ENCODE measurements at places on chromosomes 13 and 19.

DNA sequence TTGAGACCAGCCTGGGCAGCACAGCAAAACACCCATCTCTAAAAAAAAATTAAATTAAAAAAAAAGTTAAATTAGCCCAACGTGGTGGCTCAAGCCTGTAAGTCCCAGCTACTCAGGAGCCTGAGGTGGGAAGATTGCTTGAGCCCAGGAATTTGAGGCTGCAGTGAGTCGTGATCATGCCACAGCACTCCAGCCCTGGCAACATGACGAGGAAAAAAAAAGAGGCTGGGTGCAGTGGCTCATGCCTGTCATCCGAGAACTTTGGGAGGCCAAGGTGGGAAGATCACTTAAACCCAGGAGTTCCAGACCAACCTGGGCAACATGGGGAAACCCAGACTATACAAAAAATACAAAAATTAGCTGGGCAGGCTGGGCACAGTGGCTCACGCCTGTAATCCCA is 2.2 kb upstream of the TMEM161A start:
- no peak for DNase-seq

GRCh38 chr19:2600914-2601870 is 101.3 kb downstream of the GNG7 start:
- no peak for DNase-seq

GRCh38 chr13:26749285-26749684 is 11.3 kb downstream of the GPR12 start:
- peak; percentile 62 for DNase-seq

DNA sequence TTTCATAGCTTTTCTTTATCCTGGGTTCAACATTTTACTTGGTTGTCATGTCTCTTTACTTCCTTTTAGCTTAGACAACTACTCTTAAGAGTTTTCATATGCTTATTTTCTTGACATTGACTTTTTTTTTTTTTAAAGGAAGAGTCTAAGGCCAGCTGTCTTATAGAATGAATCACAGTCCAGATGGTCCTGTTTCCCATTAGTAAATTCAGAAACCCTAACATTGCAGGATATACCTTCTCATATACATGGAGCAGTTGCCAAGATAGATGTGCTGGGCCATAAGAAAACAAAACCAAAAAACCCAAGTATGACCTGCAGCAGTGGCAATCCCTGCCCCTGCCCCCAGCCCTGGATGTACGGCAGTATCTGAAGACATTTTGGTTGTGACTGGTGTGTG is 72.8 kb downstream of the COG3 start:
- no peak for DNase-seq

DNA sequence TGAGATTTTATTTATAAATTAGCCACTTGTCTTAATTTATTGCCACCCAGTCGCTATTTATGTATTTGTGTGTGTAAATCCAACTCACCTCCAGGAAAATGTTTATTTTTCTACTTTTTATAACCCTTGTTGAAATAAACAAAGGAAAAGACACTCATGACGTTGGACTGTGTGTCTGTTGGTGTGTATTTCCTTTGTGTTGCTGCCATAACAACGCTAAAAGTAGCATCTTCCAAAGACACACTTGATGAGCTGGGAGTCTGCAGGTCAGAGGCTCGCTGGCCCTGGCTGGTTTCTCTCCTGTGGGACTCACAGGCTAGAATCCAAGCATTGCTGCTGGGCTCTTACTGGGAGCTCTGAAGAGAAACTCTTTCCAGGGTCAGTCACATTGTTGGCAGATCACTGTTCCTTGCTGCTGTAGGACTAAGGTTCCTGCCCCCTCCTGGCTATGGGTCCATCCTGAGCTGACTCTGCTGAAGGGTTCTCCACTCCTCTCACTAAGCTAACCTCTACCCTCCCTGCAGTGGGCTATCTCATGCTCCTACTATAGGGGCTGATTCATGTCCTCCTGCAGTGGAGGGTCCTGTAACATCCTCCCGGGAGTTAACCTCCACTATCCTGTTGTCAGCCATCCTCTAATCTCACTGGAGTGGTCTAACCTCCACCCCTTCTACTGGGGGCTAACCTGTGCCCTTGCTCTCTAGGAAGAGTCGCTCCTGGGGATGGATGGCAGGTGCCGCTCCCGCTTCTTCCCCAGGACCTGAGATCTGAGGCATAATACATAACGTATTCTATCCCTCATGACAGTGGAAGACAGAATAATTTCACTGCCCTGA is 2.1 kb downstream of the IFNL2 start:
- no peak for DNase-seq

GRCh38 chr13:42720113-42720857 is 61.1 kb upstream of the FAM216B start:
- DNase-seq: no peak

- DNase-seq: no peak
Measured at GRCh38 chr19:56972291-56972841, 131.8 kb upstream of the PEG3 start.

DNA sequence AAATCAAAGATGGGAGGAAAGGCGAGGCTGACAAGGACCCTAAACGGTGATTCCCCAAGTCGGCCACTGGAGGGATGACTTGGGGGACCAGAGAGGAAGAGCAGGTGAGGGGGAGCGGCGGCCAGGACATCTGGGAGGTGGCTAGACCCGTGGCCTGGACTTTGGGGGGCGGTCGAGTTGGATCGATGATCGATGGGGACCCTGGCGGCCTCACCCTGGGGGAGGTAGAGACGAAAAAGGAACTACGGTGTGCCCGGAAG is 7.7 kb upstream of the CIRBP start:
- DNase-seq: no peak

DNA sequence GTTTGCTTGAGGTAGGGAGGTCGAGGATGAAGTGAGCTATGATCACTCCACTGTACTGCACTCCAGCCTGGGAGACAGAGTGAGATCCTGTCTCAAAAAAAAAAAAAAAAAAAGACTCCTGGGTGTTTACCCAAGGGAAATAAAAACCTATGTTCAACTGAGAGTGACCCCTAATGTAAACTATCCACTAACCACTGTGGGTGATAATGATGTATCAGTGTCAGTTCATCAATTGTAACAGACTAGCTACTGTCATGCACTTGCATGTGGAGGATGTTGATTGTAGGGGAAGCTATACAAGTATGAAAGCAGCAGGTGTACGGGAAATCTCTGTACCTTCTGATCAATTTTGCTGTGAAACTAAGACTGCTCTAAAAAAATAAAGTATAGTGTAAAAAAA is 2.6 kb upstream of the CIB3 start:
- DNase-seq: no peak

DNA sequence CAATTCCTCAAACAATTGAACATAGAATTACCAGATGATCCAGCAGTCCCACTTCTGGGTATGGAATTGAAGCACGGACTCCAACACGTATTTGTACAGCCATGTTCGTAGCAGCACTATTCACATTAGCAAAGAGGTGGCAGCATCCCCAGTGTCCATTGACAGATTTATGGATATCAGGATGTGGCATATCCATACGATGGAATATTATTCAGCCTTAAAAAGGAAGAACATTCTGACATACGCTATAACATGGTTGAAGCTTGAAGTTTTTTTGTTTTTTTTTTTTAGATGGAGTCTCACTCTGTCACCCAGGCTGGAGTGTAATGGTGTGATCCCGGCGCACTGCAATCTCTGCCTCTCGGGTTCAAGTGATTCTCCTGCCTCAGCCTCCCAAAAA is 220.6 kb downstream of the ZIC5 start:
- DNase-seq: no peak

- no peak for DNase-seq
Measured at GRCh38 chr13:30796132-30796572, 60.8 kb downstream of the ALOX5AP start.

DNA sequence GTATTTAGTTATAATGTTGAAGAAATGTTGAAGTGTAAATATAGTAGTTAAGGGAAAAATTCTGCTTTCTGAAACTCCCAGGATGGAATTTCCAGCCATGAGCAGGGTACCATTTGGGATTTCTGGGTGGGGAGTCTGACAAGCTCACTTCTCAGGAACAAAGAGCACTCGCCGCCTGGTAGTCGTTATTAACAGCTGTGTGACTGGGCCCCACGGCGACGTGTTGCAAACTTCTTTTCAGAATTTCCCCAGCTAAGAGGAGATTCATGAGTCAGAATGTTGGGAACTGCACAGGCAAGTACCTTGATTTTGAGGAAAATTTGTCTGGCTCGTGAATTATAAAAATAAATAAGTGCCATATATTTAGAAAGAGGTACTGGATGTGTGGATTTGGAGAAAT is 103.7 kb downstream of the LACC1 start:
- DNase-seq: no peak

GRCh38 chr13:78334059-78334458 is 269.3 kb downstream of the POU4F1 start:
- no peak for DNase-seq
